ENCODE measurements at places on chromosomes 3 and 15.

GRCh38 chr3:172303181-172303580 is 145.1 kb downstream of the GHSR start:
- DNase-seq, result peak; percentile 25

- peak; percentile 26 for DNase-seq
Observed at GRCh38 chr3:174495928-174496327, 363.2 kb upstream of the NAALADL2 start.

DNA sequence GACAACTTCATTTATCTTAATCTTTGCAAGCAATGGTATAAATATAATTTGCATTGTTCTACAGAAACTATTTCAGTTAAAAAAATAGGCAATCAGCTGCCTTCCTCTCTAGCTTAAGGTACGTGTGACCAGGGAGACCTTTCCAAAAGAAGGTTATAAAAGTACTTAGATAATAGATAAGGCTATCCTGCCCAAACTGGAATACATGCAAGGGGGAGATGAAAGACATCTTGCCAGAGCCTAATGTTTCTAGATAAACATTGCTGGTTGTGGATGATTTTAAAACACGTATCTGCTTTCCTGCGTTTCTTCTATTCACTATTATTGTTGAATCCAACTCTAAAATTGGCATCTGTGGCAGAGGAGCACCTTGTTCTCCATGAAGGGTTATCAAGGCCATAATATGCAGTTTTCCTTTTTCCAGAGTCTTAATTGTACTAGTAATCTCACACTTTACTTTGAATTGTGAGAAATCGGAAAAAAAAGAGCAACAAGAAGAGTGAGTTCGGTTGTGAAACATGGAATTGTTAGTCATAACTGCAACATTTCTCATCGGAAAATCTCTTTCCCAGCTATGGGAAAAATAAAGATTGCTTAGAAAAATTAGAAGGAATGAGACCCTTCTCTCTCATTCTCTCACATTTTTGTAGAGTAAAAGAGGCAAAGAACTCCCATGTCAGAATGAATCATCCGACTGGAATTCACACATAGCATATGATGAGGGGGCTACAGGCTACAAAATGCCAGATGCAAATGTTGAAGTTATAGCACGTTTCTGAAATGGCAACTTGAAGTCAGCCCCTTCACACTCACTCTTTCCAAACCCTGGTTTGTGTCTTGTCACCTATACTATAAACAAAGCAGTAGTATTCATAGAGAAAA is 936.1 kb upstream of the NR2F2 start:
- DNase-seq, result peak; percentile 48

- DNase-seq, result no peak
Observed at GRCh38 chr3:139020868-139021234, at the start of gene PRR23B. Gene PRR23B (minus strand): TSS chr3:139020926. CDS start chr3:139020661, 265 bp downstream.

- no peak for DNase-seq
Observed at GRCh38 chr3:127546554-127546953, 44.0 kb downstream of the TPRA1 start.

DNA sequence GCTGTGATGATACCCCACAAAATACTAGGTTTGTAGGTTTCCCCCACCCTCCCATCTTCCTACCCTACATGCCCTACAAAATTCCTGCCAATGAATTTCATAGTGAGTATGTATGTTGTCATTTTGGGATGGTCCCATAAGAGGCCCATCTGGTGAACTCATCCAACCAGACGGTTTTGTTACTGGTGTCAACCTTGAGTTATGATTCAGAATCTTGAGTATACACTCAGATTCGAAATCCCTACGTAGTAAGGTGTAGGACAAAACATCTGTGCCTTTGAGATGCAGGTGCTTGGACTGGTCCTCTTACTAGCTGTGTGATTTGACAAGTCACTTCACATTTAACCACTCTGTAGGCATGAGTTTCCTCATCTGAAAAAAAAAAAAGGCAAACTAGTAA is 3.6 kb downstream of the SIAH2 start:
- DNase-seq, result peak; percentile 29

DNA sequence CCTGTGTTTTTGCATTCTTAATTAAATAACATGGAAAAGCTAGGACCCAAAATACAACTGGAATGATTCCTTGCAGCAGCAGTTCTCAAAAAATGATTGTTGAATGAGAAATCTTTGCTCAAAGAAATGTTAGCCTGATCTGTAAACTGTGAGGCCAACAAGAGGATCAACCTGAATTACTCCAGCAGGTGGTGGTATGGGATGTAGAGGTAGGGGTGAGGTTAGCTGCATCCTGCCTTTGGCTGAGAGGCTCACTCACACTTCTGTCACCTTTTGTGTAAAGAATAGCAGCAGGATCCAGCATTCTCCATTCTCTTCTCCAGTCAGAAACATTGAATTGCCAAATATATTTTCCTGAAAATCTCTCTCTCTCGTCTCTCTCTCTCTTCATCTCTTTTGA is 26.5 kb upstream of the FAM98B start:
- no peak for DNase-seq

DNA sequence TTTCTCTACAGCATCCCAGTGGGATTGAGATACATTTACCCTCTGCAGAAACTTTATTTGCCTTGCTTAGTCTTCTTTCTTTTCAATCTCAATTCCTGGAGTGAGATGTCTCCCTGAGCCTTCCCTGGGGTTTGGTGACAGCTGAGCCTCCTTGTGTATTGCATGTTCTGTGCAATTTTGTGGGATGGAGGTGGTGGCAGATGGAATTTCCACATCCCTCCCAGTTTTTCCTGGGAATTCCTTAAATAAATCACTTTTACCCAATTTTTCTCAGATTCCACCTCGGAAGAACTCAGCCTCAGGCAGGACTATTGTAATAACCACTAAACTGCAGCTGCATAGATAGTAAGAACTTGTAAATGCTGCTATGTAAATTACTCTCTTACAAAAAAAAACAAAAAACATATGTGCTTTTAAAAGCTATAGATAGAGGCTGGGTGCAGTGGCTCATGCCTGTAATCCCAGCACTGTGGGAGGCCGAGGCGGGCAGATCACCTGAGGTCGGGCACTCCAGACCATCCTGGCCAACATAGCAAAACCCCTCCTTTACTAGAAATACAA is 88.5 kb upstream of the ABHD17C start:
- no peak for DNase-seq

DNA sequence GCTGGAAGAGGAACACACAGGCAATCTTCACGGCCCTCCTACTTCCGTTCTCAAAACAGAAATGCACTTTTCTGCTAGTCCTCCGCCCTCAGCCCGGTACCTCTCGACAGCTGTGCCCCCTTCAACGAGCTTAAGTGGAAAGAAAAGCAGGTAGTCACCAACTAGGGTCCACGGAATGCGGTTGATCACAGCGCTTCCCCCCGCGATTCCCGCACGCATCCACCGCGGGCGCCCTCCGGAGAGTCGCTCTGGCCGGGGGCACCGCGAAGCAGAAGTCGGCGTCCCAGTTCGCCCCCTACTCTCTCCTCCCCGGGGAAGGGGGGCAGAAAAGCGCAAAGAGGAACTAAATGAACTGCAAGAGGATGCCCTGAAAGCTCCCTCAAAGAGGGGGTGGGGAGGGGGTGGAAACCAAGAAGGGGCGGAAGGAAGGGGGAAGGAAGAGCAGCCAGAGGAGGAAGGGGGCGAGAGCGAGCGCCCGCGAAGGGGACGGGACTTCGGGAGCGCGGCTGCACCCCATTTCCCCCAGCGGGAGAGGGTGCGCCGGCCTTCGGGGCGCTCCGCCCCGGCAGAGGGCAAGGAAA is 738 bp downstream of the ACAP2 start:
- peak; percentile 42 for DNase-seq

DNA sequence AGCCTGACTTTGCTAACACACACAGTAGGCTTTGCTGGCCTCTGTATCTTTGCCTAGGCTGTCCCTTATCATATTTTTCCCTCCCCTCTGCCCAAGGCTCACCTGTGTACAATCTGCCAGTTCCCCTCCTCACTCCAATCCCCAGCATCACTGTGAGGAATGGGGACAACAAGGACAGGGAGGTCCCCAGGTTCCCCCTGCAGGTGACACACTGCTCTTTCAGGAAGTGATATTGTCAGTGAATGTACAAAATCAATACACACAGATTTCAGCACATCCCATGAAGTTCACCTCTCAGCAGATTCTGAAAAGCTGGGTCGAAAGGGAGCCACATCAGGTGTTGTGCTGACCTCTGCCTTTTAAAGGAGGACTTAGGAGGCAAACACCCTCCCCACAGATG is 177.5 kb downstream of the RAB11A start:
- no peak for DNase-seq

DNA sequence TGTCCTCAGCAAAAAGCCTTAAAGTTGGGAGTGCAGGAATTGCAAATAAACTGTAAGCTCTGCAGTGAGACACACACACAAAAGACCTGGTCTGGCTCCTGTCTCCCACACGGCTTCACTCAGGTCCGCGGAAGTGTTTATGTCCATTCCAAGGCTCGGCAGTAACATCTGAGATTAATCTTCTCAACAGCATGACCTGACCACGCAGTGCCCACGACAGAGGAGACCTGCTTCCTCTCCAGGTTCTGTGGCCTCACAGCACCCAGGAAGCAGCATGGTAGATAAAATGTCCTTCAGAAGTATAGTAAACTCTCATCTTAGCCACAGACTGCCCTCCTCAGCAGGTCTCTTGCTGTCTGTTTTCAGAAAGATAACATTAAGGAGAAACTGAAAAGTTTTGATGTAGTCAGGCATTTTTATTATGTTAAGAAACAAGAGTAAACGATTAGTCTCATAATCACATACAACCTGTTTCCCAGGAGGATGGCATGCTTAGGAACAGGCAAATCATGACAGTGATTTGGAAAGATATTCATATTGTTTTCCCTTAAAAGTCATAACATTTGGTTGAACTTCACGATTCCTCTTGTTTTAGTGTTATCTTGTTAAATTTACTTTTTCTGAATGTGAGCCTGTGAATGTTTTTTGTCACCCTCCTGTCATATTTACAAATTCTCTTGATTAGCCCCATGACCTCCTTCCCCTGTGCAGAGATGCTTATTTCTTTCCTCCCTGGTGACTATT is 34.6 kb downstream of the CD200R1L start:
- DNase-seq, result no peak

DNA sequence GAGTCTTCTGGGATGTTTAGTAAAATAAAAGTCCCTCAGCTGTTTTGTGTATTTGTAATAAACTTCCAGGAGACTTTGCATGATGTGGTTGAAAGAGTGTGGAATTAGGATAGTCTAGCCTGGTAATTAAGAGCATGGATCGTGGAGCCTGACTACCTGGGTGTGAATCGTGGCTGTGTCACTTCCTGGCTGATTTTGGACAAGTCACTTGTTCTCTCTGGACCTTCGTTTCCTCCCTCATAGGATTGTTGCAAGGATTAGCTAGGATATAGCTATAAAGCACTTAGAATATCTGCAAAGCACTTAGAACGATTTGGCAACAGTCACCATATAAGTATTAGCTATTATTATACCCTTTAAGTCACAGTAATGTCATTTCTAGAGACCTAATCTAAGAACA is 40.2 kb downstream of the SLMAP start:
- peak; percentile 36 for DNase-seq

GRCh38 chr15:32651229-32651837 is 9.8 kb downstream of the SCG5 start:
- peak; percentile 61 for DNase-seq

- peak; percentile 66 for DNase-seq
Observed at GRCh38 chr3:62688050-62688449, 187.2 kb downstream of the CADPS start.

- no peak for DNase-seq
Observed at GRCh38 chr3:195148549-195148948, 122.4 kb downstream of the XXYLT1 start.

GRCh38 chr3:152192936-152193672 is 75.6 kb upstream of the MBNL1 start:
- no peak for DNase-seq

DNA sequence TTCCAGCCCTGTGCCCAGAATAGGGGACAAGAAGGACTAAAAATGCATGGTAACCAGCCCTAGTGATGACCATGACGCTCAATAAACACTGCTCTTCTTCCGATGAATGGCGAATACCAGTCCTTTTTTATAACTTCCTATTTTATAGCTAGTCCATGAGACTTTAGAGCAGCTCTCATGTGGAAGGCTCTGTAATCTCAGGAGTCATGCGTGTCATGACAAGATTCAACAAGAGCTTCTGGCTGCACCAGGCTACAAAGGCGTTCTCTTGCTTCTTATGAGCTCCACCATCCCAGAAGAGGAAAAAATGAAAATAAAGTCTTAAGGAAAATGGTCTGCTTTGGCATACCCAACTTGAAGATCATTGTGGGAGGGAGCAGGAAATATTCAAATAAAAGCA is 141.0 kb downstream of the TMCO5A start:
- peak; percentile 36 for DNase-seq

DNA sequence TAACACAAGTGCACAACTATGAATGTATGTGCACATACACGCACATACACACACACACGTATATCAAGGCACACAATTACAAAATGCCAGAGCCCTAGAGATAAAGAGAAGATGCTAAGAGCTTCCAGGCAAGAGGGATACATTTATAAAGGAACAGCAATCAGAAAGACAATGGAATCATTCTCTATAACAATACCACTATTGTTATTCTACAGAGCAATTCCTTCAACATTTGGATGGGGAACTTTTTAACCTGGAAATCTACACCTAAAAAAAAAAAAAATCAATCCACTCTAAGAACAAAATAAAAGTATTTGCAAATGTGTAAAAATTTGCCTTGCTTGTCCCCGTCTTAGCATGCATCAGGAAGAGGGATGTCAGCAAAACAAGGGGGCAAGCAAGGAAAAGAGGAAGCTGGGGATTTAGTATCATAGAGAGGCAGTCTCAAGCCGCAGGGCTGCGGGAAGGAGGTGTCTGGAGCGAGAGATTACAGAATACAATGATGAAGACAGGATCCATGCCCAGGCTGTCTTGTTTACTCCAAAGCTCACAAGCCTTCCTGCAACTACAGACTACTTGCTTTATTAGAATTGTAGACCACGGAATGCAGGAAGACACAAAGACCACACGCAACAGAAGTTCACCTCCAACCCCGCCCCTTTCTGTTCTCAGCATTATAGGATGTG is 220.2 kb downstream of the NTRK3 start:
- no peak for DNase-seq

DNA sequence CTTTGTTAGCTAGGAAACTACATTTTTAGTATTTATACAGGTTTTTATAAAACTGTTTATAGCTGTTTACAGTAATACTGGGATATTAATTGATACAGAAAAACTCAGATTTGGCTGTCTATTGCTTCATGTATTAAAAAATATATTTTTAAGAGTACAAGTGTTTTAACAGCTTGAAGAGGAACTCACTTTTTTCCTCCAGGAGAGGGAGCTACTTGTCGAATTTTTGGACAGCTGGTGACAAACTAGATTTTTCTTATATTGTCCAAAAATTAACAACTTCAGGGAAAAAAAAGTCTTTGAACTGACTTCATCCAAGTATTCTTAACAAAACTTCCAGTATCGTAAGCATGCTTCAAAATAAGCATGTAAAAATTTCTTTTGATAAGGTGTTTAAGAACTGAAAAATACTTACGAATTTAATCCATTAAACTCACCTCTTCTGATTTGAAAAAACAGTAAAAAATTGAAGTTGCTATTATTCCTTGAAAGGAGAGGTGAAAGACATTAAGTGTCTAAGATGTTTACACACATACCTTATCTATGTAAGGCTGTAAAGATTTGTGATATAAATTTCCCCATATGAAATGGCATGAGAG is 4.0 kb downstream of the DIPK2A start:
- DNase-seq, result peak; percentile 87

GRCh38 chr3:172919297-172919683 is 168.8 kb downstream of the ECT2 start:
- DNase-seq, result no peak
